ENCODE measurements at places on chromosomes 4 and X.

DNA sequence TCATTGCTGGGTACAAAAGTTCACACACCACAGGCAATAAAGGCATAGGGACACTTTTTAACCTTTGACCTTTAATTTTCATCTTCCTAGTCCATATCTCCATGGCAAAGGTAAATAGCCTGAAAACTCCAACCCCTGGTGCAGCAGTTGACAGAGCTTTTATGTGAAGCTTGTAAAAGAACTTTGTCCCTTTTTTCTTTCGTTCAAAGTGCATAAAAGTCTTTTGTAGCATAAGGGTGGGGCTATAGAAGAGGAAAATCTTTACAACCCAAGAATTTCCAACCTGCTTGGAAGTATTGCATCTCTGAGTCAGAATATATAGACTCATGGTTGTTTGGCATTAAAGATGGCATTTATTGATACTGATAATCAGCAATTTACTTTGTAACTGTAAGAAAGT lies 20.4 kb downstream of the POF1B start:
- DNase-seq = no peak

DNA sequence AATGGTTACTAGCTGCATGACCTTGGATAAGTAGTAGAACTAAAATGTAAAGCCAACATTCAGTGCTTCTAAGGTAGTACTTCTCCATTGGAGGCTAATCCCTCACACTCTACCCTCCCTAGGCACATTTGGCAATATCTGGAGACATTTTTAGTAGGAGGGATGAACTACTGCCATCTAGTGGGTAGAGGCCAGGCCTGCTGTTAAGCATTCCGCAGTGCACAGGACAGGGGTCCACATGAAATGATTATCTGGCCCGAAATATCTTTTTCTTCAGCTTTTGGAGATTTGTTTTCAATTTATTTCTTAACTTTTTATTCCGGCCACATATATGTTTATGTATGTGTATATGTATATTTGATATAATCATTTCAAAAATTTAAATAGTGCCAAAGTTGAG lies 36.0 kb upstream of the SPANXC start:
- DNase-seq = no peak

- DNase-seq = no peak
These were observed 25.4 kb upstream of the ACSL1 start for GRCh38 chr4:184851200-184851541.

DNA sequence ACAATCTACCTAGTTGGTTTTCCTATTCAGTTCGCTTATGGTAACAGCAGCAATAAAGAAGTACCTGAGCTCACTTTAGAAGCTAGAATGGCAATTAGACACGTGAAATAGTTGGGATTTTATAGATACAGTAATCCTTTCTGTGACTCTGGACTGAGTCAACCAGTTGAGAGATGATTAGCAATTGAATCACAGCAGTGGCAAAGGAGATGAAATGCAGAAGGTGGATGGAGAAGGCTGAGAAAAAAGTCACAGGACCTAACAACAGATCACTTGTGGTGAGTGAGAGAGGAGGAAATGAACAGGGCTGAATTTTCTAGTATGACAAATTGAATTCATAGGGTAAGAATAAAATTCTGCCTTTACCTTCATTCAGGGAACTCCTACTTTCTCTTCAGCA lies 197.1 kb upstream of the MAGEB18 start:
- DNase-seq = no peak

- DNase-seq = no peak
These were observed 153.6 kb downstream of the RASL11B start for GRCh38 chr4:53015681-53016080.

- no peak for DNase-seq
These were observed 350.4 kb downstream of the RAB28 start for GRCh38 chr4:13133700-13134099.

- no peak for DNase-seq
These were observed 113.2 kb downstream of the USP9X start for GRCh38 chrX:41198410-41198809.

All from NCI-H774 (cell line).